ENCODE measurements at places on chromosomes 3 and 15. TPM values are rescaled to one million over a fixed set of nuclear protein-coding genes. Genes with fewer than 3 reads are reported as not detected.

Gene STRIT1
- total RNA-seq = not detected

Gene CPA3
- total RNA-seq = not detected

Gene CNTN3
- total RNA-seq = not detected

Gene CAMK2N2
- 1.4 TPM for total RNA-seq

Gene BCL6
- 10.6 TPM for total RNA-seq

Gene ULK3
- 35.9 TPM for total RNA-seq

Gene SERINC4
- 0.08 TPM for total RNA-seq

Gene DISP2
- total RNA-seq = 1.9 TPM

Gene COL6A5
- total RNA-seq = not detected

Gene SLCO3A1
- 20.6 TPM for total RNA-seq
